ENCODE measurements at places on chromosomes 12 and 14.
A peak's percentile ranks its signal among the peaks of the same experiment; 100 is the strongest.

DNA sequence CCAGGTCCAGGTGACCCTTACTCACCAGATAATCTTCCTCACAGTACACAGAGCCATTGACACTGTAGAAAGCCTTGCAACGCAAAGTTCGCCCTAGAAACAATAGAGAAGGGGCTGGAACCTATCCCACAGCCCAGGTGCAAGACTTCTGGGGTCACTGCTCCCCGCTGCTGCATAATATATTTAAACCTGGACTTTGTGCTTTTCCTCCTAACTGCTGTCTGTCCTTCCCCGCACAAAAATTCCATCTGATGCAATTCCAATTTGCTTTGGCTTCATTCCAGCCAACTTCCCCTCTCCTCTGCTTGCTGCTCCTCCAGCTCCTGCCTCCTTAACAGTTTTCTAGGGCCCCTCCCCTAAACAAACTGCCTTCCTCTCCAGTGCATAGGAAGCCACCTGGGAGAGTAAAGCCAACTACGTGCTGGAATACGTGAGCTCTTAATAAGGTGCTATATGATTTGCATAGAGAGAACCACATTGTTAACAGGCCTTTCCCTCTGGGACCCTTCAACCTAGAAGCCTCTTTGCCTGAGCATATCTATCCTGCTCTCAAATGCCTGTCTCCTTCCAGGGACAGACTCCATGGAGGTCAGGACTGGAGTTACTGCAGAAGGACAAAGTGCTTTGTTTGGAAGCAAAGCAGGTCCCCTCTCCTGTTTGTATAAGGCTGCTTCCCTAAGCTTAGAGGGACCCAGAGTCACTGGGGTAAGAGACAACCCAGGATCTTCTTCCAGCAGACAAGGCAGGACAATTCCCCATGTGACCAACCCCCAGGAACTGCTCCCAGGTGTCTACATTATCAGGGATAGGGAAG, 5.5 kb downstream of the AJUBA start:
- peaks cover 6% of the 10 kb centered on the region for H3K27me3 ChIP-seq
- no peak for DNase-seq
- peak overlapping the region; percentile 89 for H3K4me3 ChIP-seq
- H3K27ac ChIP-seq = peak overlapping the region; percentile 99

GRCh38 chr12:117380083-117380482, 18.7 kb upstream of the NOS1 start:
- DNase-seq = no peak
- H3K4me1 ChIP-seq = peaks cover 19% of the 10 kb centered on the region
- H3K36me3 ChIP-seq = no peaks in the 10 kb centered on the region
- H3K4me3 ChIP-seq = no peak overlapping the region
- no peak overlapping the region for H3K27ac ChIP-seq
- peaks cover 29% of the 10 kb centered on the region for H3K27me3 ChIP-seq

- peaks cover 7% of the 10 kb centered on the region for H3K27me3 ChIP-seq
- no peak for DNase-seq
- H3K4me3 ChIP-seq = no peak overlapping the region
- peaks cover 5% of the 10 kb centered on the region for H3K4me1 ChIP-seq
Measured at GRCh38 chr12:93526786-93527428, 45.6 kb upstream of the SOCS2 start.

- H3K27me3 ChIP-seq = peaks cover 8% of the 10 kb centered on the region
- H3K27ac ChIP-seq = no peak overlapping the region
- H3K36me3 ChIP-seq = no peaks in the 10 kb centered on the region
- no peaks in the 10 kb centered on the region for H3K4me1 ChIP-seq
- DNase-seq = no peak
Measured at GRCh38 chr14:66482873-66483272, 3.3 kb upstream of the CCDC196 start.

- no peak overlapping the region for H3K27ac ChIP-seq
- no peak for DNase-seq
- peaks cover 4% of the 10 kb centered on the region for H3K27me3 ChIP-seq
- no peak overlapping the region for H3K4me3 ChIP-seq
Measured at GRCh38 chr12:52522346-52523011, 2.3 kb upstream of the KRT5 start.

DNA sequence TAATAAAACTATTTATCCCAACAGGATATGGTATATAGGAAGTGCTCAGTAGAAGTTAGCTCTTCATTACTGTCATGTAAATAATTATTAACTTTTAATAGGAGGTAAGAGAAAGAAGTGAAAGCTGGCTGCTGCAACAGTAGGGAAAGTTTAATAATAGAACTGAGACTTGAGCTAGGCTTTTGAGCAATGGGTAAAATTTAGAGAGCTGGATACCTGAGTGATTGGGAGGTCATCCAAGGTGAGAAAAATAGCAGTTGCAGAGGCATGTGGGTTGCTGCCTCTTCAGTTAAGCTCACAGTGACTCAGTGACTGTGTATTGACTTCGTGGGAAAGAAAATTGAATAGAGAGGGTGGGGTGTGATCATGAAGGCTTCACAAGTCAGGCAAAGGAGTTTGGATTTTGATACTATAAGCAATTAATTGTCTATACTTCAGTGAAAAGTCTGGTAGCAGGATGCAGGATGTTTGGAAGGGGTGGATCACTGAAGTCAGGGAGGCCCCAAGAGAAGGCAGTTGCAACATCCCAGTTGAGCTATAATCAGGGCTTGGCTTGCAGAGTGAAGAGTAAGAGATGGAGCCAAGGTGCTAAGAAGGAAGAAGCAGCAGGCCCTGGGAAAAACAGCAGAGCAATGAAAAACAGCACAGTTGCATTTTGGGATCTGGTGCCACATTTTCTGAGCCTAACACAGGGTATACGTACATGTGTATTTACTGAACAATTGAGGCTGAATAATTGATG, 172.0 kb upstream of the FRMD6 start:
- peaks cover 8% of the 10 kb centered on the region for H3K4me1 ChIP-seq
- no peaks in the 10 kb centered on the region for H3K36me3 ChIP-seq
- no peak for DNase-seq
- no peak overlapping the region for H3K27ac ChIP-seq

DNA sequence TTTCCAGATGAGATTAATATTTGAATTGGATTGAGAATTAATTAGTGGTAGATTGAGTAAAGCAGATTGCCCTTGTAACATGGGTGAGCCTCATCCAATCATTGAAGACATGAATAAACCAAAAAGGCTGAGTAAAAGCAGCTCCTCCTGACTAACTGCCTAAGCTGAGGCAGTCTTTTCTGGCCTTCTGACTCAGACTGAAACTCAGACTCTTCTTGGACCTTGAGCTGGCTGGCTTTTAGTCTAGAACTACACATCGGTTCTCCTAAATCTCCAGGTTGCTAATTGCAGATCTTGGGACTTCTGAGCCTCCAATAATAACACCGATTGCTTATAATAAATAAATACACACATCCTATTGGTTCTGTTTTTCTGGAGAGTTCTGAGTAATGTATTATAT, 24.0 kb downstream of the FKBP11 start:
- H3K36me3 ChIP-seq = no peaks in the 10 kb centered on the region
- DNase-seq = no peak
- peaks cover 71% of the 10 kb centered on the region for H3K27me3 ChIP-seq

- no peaks in the 10 kb centered on the region for H3K36me3 ChIP-seq
- H3K27ac ChIP-seq = no peak overlapping the region
- H3K4me3 ChIP-seq = no peak overlapping the region
- H3K4me1 ChIP-seq = no peaks in the 10 kb centered on the region
Measured at GRCh38 chr14:38799671-38800070, 303.4 kb downstream of the SEC23A start.

DNA sequence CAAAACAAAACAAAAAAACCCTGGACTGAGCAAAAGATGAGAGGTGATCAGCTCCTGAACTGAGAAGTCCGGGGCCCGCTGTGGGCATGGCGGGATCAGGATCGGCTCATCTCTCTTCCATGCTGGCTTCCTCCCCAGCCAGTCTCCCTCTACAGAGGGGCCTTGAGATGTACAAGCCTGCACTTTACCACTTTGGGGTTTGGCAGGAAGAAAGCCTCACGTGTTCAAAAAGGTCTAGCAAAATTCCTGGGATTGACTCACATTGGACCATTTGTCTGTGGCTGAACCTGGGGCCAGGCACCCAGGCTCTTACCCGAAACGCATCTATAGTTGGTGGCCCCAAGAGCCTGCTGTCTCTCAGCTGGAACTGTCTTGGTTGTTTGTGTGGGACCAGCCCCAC, 89.0 kb downstream of the SLC24A4 start:
- peaks cover 13% of the 10 kb centered on the region for H3K4me1 ChIP-seq
- H3K36me3 ChIP-seq = no peaks in the 10 kb centered on the region
- no peak overlapping the region for H3K4me3 ChIP-seq
- H3K27me3 ChIP-seq = peaks cover 20% of the 10 kb centered on the region
- H3K27ac ChIP-seq = no peak overlapping the region

- H3K4me3 ChIP-seq = peak overlapping the region; percentile 98
- peaks cover 9% of the 10 kb centered on the region for H3K27me3 ChIP-seq
- H3K4me1 ChIP-seq = peaks cover 51% of the 10 kb centered on the region
- peak overlapping the region; percentile 100 for H3K27ac ChIP-seq
- peaks cover 25% of the 10 kb centered on the region for H3K36me3 ChIP-seq
Measured at GRCh38 chr14:81219759-81220579, 790 bp downstream of the GTF2A1 start.

- no peak for DNase-seq
- no peak overlapping the region for H3K27ac ChIP-seq
- H3K36me3 ChIP-seq = no peaks in the 10 kb centered on the region
- H3K27me3 ChIP-seq = no peaks in the 10 kb centered on the region
- H3K4me1 ChIP-seq = no peaks in the 10 kb centered on the region
Measured at GRCh38 chr12:27206801-27207502, 37.1 kb upstream of the STK38L start.

GRCh38 chr12:115666168-115666567, 611.3 kb downstream of the MED13L start:
- DNase-seq = no peak
- peaks cover 7% of the 10 kb centered on the region for H3K27me3 ChIP-seq
- H3K4me3 ChIP-seq = no peak overlapping the region
- no peak overlapping the region for H3K27ac ChIP-seq
- no peaks in the 10 kb centered on the region for H3K36me3 ChIP-seq
- H3K4me1 ChIP-seq = peaks cover 20% of the 10 kb centered on the region

DNA sequence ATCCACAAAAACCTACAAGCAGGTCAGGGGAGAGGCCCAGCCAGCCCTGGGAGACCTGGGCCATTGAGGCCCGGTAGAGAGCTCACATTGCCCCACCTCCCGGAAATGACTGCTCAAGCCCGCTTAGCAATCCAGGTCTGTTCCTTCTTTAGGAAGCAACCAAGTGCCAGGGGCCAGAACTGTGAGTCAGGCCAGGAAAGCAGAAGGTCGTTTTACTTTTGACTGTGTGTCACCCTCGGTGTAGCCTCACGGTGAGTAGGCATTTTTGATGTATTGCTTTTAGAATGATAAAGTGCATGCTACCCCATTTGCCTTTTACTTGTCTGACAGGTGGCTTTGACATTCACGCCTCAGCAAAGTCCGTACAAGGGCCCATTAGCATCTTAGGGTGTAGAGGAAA, 25.4 kb upstream of the PWP1 start:
- no peaks in the 10 kb centered on the region for H3K36me3 ChIP-seq
- H3K27me3 ChIP-seq = no peaks in the 10 kb centered on the region
- peaks cover 8% of the 10 kb centered on the region for H3K4me1 ChIP-seq
- no peak overlapping the region for H3K27ac ChIP-seq

- no peak overlapping the region for H3K4me3 ChIP-seq
- H3K36me3 ChIP-seq = no peaks in the 10 kb centered on the region
- H3K4me1 ChIP-seq = peaks cover 20% of the 10 kb centered on the region
- peaks cover 2% of the 10 kb centered on the region for H3K27me3 ChIP-seq
- peak overlapping the region; percentile 84 for H3K27ac ChIP-seq
- DNase-seq = no peak
Measured at GRCh38 chr14:75499084-75499875, 23.0 kb upstream of the BATF start.

DNA sequence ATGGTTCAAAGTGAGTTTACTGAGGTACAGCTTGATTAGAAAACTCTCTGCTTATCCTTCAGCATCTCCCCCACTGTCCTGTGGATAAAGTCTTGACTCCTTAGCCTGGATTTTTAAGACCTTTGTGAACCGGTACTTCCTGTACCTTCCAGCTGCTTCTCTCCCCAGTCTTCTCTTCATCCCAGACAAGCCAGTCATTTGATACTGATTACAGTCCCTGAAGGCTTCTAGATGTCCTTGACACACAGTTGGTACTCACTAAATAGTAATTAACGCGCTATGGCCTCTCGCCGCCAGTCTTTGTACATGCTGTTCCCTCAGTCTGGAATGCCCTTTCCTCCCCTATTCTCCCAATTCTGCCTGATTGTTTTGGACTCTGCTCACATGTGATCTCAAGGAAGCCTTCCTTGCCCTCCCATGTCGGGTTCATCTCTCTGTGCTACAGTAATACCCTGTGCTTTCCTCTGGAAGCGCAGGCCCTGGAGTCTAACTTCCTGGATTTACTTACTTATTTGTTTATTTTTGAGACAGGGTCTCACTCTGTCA, 50.6 kb upstream of the PTGR2 start:
- H3K4me1 ChIP-seq = peaks cover 29% of the 10 kb centered on the region
- H3K27ac ChIP-seq = peak overlapping the region; percentile 15
- no peak overlapping the region for H3K4me3 ChIP-seq
- DNase-seq = no peak
- no peaks in the 10 kb centered on the region for H3K36me3 ChIP-seq

- no peak for DNase-seq
- H3K36me3 ChIP-seq = no peaks in the 10 kb centered on the region
- no peak overlapping the region for H3K4me3 ChIP-seq
- H3K4me1 ChIP-seq = no peaks in the 10 kb centered on the region
- no peak overlapping the region for H3K27ac ChIP-seq
- no peaks in the 10 kb centered on the region for H3K27me3 ChIP-seq
Measured at GRCh38 chr14:43778937-43779639, 728.0 kb downstream of the FSCB start.

DNA sequence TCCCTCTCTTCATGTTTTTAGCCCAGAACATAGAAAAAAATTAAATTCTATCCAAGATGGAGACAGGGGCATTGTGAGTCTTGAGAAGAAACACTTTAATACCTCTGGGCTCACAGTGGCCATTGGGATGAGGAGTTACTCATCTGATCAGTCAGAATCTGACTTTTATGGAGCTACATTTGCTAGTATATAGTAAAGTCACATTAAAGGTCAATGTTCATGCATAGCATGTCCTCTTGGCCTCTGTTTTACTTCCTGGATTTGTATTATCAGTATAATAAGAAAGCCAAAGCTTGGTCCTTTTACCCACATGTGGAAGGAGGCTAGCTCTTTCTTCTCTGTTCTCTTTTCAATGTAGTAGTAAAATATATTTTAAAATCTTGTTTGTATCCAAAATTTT, 93.6 kb upstream of the CNOT2 start:
- DNase-seq = no peak
- H3K27ac ChIP-seq = no peak overlapping the region
- no peak overlapping the region for H3K4me3 ChIP-seq
- H3K4me1 ChIP-seq = peaks cover 4% of the 10 kb centered on the region
- H3K36me3 ChIP-seq = peaks cover 10% of the 10 kb centered on the region
- H3K27me3 ChIP-seq = peaks cover 11% of the 10 kb centered on the region
